Stimulated activated CD8-positive, alpha-beta memory T cell treated with anti-CD3 and anti-CD28 coated beads, Interleukin-4, amount 100 ng/mL, for 4 hours (primary cell): ENCODE measurements at places on chromosomes 3 and 15.

DNA sequence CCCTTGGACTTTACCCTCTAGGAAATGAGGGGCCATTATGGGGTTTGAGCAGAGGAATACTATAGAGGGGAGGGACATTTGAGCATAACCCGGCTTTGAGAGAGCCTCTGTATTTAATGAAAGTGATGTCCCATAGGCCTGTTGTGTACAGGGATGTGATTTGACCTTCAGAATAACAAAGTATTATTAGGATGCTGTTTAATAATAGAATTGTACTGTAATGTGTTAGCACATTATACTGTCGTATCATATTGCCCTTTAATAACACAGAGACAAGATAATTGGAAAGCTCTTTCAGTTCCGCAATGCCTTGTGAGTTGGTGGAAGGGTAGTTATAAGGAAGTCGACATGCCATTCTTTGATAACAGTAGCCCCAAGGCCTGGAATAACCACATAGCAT lies 328.3 kb downstream of the RYR3 start:
- no peak for DNase-seq

GRCh38 chr3:21901484-21901883 lies 150.5 kb upstream of the ZNF385D start:
- DNase-seq, result no peak

GRCh38 chr3:179769411-179770247 lies 116.8 kb downstream of the USP13 start:
- no peak for DNase-seq

- no peak for DNase-seq
These were observed 49.5 kb downstream of the SLC25A26 start for GRCh38 chr3:66270288-66270687.

DNA sequence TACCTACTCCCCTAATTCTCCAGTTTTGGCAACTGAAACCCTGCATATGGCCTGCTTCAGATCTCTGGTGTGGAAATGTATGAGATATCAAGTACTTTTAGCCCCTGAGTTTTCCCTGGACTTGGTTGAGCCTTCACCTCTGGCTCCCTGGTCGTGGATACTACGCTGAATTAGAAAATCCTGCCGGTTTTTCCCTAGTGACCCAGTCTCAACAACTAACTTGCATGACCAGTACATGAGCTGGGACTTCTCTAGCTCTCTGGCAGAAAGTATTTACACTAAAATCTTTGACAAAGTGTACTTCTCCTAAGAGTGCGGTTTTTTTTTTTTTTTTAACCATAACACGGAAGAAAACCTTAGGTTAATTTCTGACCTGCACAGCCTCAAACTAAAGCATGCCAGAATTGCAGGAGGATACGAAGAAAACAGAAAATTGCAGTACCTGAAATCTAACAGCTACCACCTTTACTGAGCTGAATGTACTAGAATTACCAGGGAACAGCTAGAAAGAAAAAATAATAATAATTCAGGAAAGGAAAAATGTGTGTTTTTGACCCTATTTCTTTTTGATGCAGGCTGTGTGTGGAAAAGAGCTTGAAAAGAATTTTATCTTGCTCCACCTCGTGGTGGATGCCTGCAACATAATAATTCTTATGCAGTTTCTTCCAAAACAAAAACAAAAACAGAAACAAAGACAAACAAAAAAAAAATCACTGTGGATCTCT lies 165.6 kb downstream of the GMNC start:
- no peak for DNase-seq

- no peak for DNase-seq
These were observed 309.7 kb downstream of the LSAMP start for GRCh38 chr3:116135457-116136085.

DNA sequence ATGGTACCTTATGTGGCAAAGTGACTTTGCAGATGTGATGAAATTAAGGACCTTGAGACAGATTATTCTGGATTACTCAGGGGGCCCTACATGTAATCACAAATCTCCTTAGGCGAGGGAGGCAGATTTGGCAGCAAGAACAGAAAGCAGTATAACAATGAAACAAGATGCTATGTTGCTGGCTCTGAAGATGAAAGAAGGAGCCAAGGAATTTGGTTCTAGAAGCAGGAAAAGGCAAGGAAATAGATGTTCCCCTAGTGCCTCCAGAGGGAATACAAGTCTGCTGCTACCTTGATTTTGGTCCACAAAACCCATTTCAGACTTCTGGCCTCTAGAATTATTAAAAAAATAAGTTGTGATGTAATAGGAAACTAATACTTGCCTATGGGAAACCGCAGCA lies 64.5 kb downstream of the PIK3R4 start:
- no peak for DNase-seq

GRCh38 chr15:77821188-77821958 lies 188.7 kb upstream of the LINGO1 start:
- DNase-seq, result no peak

DNA sequence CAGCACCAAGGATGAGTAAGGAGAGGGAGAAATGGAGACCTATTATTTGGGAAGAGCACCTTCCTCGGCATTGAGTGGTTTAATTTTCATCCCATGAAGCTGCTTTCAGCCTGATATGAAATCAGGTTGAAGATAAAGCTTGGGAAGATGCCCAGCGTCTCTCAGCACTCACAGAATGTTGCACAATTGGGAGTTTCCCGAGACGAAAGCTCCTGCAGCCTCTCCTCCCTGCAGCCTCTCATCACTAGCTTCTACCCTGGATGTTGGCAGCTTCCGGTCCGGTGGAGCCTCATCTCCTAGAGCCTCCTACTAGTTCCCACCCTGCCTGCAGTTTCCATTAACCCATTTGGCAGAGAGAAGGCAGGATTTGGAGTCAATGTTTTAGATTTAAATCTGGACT lies 40.3 kb downstream of the EDEM1 start:
- no peak for DNase-seq

DNA sequence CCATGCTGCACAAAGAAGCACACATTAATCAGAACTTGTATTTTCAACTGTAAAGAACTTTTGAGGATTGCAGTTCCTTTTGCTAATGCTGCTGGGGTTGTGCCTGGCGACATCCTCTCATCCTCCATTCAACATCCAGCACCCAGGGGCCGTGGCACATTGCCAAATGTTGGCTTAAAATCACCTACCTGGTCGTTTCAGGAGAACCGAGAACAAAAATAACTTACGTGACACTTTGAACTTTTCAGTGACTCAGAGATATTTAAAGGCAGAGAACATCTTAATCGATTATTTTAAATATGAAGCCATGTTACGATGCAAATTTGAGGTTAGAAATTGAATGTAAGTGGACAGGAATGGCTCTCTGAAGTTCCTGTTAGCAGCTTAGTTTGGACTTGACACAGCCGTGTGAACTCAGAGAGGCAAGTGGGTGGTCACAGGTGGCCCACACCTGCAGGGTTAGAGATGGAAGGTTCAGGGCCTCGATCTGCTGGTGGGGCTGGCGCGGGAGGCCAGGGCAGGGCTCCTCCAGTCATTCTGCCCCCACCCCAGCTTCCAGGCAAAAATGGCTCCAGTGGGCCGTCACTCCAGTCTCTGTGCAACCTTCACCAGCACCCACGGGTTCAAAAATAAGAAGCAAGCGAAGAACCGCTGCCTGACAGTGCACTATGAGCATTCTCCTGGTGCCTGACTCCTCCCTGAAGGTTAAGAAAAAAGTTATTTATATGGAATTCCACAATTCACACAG lies 12.2 kb downstream of the LRRK1 start:
- no peak for DNase-seq

DNA sequence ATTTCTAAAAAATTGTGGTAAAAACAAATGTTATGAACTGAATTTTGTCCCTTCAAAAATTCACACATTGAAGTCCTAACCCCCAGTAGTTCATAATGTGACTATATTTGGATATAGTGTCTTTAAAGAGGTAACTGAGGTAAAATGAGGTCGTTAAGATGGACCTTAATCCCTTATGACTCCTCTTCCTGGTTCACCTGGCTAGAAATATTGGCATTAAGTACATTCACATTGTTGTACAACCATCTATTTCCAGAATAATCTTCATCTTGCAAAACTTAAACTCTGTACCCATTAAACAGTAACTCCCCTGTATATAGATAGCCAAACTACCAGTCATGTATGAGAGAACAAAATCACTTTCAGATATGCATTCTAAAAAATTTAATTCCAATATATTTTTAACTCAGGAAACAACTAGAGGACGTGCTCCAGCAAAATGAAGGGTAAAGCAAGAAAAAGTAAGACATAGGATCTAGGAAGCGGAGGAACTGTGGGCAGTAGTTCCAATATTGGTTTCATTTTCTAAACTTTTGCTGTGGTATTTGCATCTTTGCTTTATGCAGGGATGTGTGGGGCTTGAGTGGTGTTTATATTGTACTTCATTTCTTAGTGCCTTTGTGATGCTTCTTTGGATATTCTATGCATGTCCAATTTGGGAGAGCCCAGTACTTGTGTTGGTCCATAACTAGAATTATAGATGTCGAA lies 36.7 kb upstream of the IL20RB start:
- DNase-seq, result no peak

DNA sequence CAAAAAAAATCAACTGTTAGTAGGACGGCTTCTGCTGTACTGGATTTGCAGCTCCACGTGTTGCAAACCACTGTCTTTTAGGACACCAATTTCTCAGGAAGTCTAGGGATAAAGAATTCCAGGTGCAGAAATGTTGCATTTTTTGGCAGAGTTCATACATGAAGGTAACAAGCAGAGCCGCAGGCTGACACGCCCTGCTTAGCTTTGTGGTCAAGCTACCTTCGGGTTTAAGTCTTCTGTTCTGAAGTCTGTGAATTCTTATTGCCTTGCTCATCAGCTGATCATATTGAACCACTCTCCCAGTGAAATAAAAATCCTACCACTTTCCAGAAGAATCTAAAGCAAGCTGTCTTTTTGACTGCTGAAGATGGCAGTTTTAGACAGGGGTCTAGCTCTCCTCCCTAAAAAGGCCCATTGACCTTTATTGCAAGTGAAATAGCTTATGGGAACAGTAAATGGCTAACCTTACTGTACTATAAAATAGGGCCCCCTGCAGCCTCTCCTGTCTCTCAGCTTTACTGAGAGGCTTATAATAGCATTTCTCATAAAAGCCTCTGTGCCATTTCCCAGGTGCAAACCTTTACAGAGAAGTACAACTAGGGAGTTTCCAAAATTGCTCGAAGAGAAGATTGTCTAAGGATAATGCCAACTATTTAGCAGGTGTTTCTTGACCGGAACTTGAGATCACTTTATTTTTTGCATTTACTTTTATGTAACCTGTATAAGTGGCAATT lies 262.2 kb upstream of the IL12A start:
- no peak for DNase-seq

DNA sequence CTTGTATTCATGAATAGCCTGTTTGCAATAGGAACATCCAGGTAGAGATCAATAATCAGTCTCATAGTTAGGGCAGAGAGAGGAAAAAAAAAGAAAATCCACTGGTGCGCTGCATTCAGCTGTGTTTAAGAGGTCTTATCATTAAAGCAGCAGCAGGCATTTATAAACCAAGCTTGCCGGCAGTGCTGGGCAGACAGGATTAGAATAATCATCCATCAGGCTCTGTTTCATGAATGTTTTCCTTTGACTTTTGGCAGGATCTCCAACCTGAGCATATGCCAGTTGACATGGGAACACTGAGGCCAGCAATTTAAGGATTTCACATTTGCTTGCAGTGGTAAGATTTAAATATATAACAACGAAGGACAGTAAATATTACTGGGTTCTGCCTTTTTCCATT lies 305.2 kb upstream of the SEMA6D start:
- DNase-seq, result no peak

DNA sequence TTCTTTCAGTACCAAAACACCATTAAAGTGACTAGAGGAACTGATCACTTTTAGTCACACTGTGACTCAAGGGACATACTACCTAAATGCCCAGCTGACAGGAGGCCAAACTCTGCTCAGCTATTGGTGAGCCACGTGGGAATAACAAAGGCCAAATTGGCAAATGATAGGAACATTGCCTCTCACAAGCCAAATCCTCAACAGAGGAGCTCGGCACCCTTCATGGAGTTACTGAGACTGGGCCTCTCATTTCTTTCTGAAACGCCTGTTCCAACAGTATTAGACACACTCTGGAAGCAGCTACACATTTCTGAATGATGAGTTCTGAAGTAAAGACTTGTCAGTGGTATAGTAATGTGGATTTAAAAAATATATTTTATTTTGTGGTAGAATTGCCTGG lies 166.0 kb upstream of the COL8A1 start:
- DNase-seq, result no peak

DNA sequence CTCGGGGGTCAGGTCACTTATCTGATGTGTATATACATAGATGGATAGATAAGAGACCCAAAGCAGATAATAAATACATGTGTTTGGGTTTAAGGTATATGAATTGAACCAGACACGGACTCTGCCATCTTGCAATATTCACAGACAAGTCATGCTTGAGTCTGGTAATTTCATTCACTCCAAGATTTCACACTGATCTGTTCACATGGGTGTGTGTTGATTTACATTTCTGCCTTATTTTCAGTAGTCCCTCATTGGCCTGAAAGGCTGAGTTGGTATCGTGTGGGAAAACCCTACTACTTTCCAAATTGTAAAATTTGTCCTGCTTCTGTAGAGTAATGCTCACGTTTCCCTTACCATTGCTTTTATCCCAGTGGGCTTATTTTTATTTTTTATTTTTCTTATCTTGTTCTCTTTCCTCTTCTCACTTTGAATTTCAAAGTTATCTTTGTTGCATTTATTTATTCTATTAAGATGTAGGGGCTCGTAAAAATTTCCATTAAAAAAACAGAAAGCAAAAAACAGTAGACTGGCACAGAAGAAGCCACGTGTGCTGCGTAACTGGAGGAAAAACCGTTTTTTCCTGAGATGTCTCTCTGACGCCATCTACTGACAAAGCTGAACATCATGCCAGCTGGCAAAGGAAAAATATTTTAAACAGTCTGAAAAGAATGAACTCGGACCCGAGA lies 10.8 kb upstream of the MFSD1 start:
- DNase-seq, result no peak

DNA sequence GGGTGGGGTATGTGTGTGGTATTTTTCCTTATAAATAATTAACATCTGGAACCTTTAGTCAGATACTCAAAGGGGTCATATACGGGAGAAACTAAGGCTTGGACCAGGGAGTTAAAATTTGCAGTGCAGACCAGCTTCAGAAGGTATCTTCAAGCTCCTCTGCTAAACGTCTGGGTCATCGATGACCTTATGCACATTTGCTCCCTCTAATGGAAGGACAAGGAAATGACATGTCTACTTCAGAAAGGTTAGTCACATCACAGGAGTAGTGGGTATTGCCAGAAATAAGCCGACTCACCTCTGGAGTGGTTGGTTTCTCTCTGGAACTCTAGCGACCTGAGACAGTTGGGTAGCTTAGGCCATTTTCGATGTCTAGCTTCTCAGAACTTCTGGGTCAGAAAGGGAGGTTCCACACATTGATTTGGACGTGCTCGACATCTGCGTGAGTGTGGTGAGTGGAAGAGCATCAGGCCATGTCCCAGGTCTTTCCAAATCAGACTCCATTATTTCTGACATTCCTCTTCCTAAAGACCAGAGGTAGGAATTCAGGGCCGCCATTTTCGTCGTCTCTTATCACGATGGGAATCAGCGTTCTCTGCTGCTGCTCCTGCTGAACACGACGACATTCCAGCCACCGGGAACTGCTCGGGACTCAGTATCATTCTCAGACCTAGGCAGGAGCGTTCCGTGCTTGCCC lies 31.8 kb upstream of the RASA2 start:
- DNase-seq, result no peak
